ENCODE measurements at places on chromosomes 3 and 15.

- no peak for DNase-seq
Measured at GRCh38 chr3:57544181-57545125, at the start of gene DNAH12. Gene DNAH12, minus strand, starts transcription at chr3:57544344. Its CDS starts 1,474 bp downstream, at chr3:57542870.

- no peak for DNase-seq
Measured at GRCh38 chr3:192284443-192285072, 442.8 kb downstream of the FGF12 start.

- no peak for DNase-seq
Measured at GRCh38 chr3:191441687-191442086, 19.3 kb upstream of the PYDC2 start.

GRCh38 chr3:177754508-177754921 is 557.2 kb upstream of the TBL1XR1 start:
- no peak for DNase-seq

DNA sequence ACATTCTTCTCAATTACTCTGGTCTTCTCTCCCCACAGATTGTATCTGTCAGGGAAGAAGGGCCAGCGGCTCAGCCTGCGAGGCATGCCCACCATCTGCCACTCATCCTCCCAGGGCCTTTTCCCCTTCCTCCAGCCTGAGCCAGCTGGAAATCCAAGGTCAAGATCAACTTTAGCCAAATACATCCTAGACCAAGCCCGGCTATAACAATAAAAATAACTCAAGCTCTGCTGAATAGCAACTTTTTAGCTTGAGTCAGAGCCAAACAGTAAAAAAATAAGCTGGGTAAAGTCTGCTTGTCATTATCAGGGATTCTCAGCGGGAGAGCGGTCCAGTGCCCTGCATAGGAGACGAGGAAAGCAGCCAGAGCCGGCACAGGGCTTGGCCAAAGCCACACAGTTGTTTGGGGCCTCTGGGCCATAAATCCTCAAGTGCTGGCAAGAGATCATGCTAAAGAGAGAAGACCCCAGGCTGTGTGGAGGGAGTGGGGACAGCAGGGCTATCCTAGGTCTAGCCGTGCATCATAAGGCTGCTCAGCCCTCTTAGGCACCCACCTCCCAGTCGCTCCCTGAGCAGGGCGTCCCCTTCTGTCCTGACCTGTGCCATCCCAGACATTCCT is 76.2 kb upstream of the HERC1 start:
- no peak for DNase-seq

DNA sequence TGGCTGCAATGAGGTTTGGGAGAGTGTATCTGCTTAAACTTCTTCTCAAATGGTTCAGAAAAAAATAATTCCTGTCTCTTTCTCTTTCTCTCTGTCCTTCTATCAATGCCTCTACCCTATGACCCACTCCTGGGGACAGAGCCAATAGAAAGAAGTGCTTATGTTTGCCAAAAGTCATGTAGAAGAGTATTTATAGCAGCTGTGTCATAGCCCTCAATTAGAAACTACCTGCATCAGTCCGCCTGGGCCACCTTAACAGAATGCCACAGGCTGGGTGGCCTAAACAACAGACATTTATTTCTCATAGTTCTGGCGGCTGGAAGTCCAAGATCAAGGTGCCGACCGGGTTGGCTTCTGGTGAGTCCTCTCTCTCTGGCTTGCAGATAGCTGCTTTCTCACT is 92.5 kb downstream of the HMG20A start:
- no peak for DNase-seq

DNA sequence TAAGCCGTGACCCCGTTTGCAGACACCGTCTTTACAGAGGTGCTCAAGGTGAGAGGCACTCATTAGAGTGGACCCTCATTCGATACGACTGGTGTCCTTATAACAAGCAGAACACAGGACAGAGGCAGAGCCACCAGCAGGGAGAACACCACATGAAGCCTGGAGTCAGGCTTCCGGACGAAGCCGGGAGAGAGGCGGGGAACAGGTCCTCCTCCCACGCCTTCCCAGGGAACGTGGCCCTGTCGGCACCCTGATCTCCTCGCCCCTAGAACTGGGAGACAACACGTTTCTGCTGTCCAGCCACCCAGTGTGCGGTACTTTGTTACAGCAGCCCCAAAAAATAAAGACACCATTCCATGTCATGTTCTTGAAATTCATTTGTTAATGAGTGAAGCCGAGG is 33.6 kb downstream of the ZDHHC19 start:
- no peak for DNase-seq

DNA sequence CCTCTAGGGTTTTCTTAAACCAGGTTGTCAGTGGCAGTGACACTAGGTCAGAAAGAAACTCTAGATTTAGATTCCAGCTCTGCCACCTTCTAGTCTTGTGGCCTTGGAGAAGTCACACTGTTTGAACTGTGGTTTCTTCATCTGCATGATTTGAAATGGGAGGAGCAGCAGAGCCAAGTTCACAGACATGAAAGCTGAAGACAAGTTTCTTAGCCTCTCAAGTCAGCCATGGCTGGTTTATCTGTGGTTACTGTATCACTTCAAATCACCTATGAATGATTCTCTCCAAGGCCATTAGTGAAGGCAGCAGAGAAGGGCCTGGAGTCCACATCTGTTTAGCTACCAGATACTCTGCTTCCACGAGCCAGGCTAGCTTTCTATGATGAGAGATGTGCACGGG is 15.6 kb downstream of the CLEC3B start:
- no peak for DNase-seq

GRCh38 chr3:12536423-12536822 is 8.9 kb downstream of the MKRN2OS start:
- no peak for DNase-seq

- DNase-seq: no peak
Measured at GRCh38 chr3:120399372-120399771, 50.2 kb upstream of the LRRC58 start.

GRCh38 chr3:177447938-177448337 is 250.7 kb upstream of the TBL1XR1 start:
- DNase-seq: no peak

DNA sequence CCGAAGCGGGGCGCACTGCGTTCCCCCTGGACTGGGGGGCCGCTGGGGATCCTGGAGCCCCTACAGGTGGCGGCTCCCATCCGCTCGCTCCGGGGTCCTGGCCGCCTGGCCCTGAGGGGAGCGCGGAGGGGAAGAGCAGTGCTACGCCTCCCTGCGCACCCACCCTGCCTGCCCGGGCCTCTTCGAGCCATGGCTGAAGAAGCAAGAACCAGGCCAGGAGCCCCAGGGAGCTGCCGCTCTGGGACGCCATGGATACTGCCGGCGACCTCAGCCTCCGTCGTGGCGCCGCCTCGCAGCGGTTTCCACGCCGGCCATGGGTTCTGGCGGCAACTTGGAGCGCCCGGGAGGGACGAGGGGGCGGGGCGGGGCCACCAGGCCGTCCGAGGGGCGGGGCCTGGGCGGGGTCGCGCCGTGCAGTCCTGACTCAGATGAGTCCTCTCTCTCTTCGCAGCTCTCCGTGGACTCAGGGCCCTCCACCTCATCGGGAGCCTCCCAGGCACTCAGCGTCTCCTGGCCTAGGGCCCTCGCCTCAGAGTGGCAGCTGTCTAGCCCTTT is 50.9 kb downstream of the MYL3 start:
- peak; percentile 70 for DNase-seq

DNA sequence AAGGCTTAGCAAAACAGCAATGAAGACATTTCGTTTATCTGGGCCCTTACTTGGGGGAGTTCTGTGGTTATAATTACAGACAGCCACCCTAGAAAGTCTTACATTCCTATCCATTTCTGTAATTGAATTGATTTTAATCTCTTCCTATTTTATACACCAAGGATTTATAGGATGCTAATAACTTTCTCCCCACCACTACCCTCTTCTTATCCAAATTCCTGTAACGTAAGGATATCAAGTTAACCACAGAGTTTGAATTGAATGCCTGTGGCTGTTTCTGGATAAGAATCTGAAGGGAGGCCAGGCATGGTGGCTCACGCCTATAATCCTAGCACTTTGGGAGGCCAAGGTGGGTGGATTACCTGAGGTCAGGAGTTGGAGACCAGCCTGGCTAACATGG is 78.6 kb downstream of the MLH1 start:
- DNase-seq: no peak

DNA sequence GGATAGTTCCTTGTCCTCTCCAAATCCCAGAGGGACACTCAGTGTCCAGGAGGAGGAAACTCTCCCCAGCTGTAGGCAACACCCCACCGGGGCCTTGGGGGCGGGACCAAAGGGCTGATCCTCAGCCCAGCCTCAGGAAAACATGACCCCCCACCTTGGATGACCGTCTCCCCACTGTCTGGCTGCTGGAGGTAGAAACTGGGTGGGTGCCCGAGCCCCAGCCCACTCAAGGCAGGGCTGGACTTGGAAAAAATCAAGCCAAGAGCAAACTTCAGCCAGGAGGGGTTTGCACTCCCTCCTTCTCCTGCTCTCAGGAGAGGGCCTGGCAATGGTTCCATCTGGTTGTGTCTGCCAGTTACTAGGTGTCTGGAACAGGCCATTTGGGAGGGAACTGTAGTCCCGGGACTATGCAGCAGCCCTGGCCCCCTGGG is 3.6 kb upstream of the RASL12 start:
- DNase-seq: no peak

DNA sequence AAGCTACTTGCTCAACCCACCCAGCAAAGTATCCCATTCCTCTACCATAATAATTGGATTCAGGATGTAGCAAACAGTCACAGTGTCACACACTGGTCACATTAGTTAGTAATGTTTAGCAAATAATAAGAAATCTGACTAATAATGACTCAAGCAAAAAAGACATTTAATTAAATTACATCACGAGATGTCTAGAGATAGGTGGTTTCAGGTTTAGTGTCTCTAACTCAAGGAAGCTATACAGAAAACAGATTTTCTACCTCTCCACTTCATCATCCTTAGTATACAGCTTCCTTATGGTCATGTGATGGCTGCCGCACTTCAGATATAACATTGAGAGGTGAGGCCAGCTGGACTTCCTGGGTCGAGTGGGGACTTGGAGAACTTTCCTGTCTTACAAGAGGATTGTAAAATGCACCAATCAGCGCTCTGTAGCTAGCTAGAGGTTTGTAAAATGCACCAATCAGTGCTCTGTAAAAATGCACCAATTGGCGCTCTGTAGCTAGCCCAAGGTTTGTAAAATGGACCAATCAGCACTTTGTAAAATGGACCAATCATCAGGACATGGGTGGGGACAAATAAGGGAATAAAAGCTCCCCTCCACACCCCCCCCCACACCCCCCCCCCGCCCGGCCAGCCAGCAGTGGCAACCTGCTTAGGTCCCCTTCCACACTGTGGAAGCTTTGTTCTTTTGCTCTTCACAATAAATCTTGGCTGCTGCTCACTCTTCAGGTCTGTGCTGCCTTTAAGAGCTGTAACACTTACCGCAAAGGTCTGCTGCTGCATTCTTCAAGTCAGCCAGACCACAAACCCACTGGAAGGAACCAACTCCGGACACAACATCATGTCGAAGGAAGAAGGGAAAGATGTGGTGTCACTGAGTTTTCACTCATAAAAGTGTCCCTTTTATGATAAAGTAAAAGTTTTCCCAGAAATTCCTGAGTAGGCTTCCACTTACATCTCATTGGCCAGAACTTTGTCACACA is 24.9 kb upstream of the ARPIN start:
- no peak for DNase-seq

DNA sequence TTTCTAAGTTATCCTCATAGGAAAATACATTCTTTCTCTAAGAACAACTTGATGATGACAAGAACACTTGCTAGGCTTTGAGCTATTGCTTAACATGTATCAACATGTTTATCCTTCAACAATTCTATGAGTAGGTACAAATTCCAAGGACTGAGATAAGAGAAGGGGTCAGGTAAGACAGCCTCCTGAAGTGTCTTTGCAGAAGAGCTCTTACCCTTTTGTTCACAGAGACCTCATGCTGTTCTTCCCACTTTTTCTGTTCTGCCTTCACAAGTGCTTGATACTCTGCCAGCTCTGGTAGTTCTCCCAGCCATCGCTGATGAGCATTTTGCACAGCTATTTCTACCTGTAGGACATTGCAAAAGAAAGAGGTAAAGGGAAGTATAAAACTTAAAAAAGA is 50.9 kb downstream of the CEP152 start:
- DNase-seq: no peak

DNA sequence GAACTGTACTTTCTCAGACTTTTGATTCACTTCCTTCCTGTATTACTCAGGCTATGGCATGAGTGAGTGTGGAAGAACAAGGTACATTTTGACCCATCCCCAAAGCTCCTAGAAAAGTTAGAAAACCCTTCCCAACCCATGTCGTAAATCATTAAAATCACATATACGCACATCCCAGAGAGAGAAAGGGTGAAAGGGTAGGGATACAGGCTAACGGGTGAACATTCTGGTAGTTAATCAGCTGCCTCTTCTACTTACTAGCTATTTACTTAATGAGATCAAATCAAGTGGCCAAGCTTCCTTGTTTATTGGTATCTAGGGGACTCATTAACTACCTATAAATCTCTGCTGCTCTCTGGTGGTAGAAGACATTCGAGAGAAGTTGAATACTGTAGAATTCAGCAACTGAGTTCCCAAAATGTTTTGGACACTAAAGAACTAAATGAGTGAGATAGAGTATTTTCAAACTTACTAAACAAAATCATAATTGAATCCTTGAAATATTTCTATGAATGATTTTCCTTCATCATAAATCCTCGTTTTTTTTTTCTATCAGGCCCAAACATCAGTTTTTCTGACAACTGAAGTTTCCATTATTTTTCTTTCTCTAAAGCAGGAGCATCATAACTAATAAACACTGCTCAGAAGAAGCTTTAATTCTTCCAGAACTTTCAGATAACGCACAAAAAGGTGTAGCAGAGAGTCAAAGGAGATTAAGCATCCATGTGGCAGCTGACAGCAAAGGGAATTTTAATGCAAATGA is 124.2 kb downstream of the IMPG2 start:
- DNase-seq: no peak

- no peak for DNase-seq
Measured at GRCh38 chr15:35506272-35506870, 39.6 kb downstream of the DPH6 start.

DNA sequence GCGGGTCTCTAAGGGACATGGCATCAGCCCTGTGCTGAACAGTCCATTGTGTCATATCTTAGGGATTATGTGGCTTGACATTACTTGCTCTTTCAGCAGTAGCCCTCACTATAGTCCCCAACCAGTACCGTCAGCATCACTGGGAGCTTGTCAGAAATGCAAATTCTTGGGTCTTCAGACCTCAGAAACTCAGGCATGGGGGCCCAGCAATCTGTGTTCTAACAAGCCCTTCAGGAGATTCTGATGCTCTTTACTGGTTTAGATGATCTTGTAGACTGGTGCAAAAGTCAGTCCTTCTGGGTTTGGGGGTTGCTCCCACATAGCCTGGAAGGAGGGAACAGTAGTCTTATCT is 39.0 kb upstream of the TRAK1 start:
- DNase-seq: no peak

DNA sequence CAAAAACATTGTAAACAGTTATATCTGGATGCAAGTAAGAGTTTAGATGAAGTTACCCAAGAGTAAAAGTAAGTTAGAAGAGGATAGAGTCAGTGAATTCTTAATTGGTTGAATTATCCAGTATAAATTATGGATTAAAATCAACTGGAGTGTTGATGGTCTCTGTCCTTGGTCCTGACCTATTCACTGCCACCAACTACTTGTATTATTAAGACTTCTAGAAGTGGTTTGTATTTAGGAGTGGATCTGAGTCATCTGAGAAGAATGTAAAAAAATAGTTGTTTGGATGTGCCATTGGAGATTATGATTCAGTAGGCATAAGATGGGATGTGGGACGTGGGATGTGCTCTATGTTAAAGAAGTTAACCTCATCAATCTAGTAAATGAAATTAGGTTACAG is 86.4 kb downstream of the SYNPR start:
- no peak for DNase-seq
